ENCODE measurements at places on chromosomes 2 and 18. TPM values are rescaled to one million over a fixed set of nuclear protein-coding genes. Genes with fewer than 3 reads are reported as not detected.

DNA sequence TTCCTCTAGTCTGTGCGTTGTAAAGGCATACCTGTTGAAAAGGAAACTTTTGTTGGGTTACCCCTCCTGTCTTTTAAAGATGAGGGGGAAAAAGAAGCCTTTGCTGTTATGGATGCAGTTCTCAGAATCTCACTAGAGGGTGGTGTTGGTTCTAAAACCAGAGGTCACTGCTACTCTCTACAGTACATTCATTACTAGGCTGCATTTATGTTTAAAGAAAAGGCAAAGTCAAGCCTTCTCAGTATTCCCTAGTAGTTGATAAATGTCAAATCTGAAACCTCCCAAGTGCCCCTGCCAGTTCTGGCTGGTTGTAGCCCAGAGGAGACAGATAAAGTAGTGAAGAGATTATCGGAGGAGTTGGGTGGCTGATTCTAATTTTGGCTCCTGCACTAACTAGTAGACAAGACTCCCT, 1.4 kb upstream of the PLCL1 start:
- no peaks in the 10 kb centered on the region for H3K36me3 ChIP-seq
- H3K27me3 ChIP-seq, result peaks cover 6% of the 10 kb centered on the region
- H3K4me3 ChIP-seq, result no peak overlapping the region
- H3K27ac ChIP-seq, result no peak overlapping the region
- peak; percentile 51 for DNase-seq
- H3K4me1 ChIP-seq, result peaks cover 10% of the 10 kb centered on the region

The CYBRD1 gene
- total RNA-seq, result 0.34 TPM

The CRYGD gene
- total RNA-seq, result not detected

The MRO gene
- total RNA-seq, result not detected

DNA sequence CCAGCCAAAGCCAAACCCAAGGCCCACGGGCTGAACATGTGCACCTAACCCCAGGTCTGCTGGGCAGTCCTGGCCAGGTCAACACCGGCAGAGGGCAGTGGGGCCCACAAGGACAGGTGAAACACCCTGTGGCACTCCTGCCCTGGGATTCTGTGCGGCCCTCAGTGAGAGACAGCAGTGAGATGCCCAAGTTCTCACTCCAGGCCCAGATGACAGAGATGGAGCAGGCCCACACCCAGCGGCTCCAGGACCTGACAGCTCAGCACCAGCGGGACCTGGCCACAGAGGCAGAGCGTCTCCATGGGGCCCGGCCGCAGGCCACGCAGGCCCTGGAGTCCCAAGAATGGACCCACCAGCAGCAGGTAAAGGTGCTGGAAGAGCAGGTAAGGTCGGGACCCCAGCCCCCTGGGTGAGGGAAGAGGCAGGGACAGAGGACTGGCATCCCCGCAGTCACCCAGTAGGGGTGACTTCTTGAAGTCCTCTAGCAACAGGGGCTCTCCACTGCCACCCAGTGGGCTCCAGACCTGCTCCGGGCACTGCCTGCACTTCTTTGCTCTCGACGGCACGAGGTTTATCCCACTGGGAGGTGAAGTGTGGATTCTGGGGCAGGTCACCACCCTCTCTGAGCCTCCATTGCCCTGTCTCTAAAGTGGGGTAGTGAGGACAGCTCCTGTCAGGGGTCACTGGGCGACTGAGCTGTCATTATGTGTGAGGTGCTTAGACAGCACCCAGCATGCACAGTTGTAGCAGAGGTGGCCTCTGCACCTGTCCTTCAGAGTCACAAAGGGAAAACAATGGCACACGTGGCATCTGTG, 8.8 kb upstream of the SNED1 start:
- H3K4me1 ChIP-seq, result peaks cover 51% of the 10 kb centered on the region
- H3K27ac ChIP-seq, result no peak overlapping the region
- peaks cover 85% of the 10 kb centered on the region for H3K27me3 ChIP-seq
- no peaks in the 10 kb centered on the region for H3K36me3 ChIP-seq
- no peak overlapping the region for H3K4me3 ChIP-seq

DNA sequence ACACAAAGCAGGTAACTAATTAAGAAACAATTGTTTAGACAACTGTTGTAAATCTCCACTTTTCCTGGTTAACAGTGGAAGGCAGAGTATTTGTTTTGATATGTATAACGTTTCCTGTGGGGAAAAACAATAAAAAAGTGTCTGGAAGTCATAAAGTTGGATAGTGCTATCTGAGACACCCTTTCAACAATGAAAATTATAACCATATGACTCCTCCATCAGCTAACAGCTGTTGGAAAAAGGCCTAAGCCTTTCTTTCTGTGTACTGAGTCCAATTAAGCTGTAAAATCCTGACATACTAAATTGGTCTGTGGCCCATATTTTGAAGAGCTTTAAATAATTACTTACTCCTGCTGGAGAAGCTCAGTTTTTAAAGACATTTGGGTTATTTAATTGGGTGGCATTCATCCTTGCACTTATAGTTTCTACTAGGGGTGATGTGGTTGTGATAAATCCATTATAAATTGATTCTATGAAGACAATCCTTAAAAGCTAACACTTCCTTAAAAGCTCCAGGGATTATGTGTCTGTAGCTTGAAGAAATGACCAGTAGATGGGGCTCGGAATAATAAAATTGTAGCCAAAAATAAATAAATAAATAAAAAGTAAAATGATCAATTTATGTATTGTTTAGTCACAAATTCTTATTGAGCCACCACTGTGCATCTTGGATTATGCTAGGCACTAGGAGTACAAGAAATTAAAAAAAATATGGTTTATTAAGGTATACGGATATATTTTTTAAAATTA, 698.1 kb upstream of the NXPH2 start:
- DNase-seq, result no peak
- no peaks in the 10 kb centered on the region for H3K36me3 ChIP-seq
- no peaks in the 10 kb centered on the region for H3K4me1 ChIP-seq
- H3K27me3 ChIP-seq, result no peaks in the 10 kb centered on the region

DNA sequence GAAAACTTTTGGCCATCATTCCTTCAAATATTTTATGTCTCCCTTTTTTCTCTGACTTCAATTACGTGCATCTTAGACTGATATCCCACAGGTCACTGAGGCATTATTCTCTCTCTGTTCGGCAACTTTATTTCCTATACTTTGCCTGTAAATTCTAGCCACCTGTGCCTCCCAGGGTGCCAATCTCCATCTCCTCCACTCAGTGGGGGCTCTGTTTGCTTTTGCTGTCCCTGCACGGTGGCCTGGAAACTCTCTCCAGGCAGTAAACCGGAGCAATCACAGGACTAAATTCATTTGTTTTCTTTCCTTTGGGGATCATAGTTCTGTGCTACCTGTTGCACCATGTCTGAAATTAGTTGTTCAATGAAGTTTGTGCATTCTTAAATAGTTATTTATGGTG, 9.6 kb upstream of the MTLN start:
- no peaks in the 10 kb centered on the region for H3K36me3 ChIP-seq
- H3K4me1 ChIP-seq, result no peaks in the 10 kb centered on the region
- no peaks in the 10 kb centered on the region for H3K27me3 ChIP-seq
- no peak overlapping the region for H3K4me3 ChIP-seq
- no peak for DNase-seq

GRCh38 chr2:230268606-230269243, 43.2 kb downstream of the SP140 start:
- H3K4me3 ChIP-seq, result no peak overlapping the region
- no peak overlapping the region for H3K27ac ChIP-seq
- 0 out of 2 replicates have a peak, but pooled peaks cover 8% of the 10 kb centered on the region for H3K4me1 ChIP-seq
- peaks cover 24% of the 10 kb centered on the region for H3K27me3 ChIP-seq
- no peak for DNase-seq
- H3K36me3 ChIP-seq, result no peaks in the 10 kb centered on the region

The NPAS2 gene
- total RNA-seq, result 14.8 TPM

DNA sequence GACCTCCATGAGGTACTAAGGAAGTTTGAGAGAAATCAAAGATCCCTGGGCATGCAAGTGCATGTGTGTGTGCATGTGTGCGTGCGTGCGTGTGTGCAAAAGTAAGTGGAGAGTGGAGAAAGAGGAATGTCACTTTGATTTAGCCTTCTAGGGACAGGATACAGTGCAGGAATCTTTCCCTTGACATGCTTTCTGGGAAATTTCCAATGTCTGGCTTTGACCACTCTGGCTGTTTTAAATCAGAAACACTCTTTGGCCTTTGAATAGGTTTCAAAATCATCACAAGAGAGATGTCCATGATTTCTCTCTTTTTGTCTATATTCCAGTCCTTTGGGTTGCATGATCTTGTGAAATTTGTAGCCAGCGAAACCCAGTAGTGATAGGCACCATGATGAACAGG, 162.0 kb downstream of the ALK start:
- no peak for DNase-seq
- no peaks in the 10 kb centered on the region for H3K4me1 ChIP-seq
- H3K27ac ChIP-seq, result no peak overlapping the region
- no peaks in the 10 kb centered on the region for H3K36me3 ChIP-seq

DNA sequence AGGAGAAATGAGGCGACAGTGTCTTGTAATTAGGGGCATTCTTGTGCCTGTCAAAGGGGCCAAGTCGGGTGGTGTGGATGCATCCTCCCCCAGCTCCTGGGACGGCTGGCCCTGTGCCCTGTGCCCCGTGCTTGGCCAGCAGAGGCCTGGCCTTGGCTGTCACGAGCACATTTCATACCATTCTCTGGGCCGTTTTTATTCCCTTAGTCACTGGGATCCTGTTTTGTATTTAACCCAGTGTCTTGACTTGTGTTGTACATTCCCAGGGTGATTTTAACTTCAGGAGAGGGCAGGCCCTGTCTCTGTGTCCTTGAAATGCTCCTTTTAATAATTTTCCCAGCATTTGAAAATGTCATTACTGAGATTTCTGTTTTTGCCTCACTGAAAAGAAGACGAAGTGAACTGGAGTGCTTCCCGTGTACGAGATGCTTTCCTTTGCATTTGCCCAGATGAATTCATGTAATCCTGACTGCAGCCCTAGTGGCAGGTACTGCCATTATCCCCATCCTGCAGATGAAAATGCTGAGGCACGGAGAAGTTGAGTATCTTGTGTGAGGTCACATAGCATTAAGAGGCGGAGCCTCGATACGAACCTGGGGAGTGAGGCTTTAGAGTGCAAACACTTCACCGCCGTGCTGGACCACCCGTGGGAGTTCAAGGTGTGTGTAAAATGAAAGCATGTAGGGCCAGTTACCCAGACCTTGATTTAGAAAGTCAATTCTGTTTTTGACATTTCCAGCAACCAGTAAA, 57.0 kb downstream of the SH3RF3 start:
- H3K36me3 ChIP-seq, result no peaks in the 10 kb centered on the region
- no peak overlapping the region for H3K27ac ChIP-seq
- DNase-seq, result no peak
- H3K4me3 ChIP-seq, result no peak overlapping the region
- peaks cover 3% of the 10 kb centered on the region for H3K27me3 ChIP-seq

DNA sequence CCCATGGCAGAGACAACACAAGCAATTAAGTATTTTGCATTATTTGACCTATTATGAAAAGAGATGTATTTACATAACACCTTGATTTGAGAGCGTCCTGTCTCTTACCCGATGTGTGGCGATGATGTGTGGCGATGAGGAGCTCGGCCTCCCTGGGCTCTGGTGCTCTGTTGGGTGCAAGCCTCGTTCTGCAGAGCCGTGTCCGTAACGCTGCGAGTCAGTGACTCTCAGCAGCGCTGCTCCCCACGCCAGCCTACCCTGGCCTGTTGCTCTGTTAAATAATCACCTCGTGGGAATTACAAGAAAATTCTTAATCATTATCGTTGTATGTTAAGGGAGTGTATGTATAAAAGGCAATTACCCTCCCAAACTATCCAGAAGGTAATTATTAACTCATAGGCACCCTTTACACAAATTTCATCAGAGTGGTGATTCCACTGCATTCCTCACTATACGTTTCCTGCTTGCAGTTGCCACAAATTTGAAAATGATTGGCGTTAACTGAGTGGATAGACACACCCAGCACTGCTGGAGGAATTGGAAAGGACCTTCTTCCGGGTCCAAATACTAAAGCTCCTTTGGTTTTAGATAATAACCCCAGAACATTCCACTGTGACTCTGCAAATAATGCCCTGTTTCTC, 52.0 kb upstream of the NFATC1 start:
- no peaks in the 10 kb centered on the region for H3K27me3 ChIP-seq
- no peak overlapping the region for H3K27ac ChIP-seq
- peaks cover 12% of the 10 kb centered on the region for H3K4me1 ChIP-seq
- H3K4me3 ChIP-seq, result no peak overlapping the region
- H3K36me3 ChIP-seq, result peaks cover 31% of the 10 kb centered on the region
- peak; percentile 38 for DNase-seq

DNA sequence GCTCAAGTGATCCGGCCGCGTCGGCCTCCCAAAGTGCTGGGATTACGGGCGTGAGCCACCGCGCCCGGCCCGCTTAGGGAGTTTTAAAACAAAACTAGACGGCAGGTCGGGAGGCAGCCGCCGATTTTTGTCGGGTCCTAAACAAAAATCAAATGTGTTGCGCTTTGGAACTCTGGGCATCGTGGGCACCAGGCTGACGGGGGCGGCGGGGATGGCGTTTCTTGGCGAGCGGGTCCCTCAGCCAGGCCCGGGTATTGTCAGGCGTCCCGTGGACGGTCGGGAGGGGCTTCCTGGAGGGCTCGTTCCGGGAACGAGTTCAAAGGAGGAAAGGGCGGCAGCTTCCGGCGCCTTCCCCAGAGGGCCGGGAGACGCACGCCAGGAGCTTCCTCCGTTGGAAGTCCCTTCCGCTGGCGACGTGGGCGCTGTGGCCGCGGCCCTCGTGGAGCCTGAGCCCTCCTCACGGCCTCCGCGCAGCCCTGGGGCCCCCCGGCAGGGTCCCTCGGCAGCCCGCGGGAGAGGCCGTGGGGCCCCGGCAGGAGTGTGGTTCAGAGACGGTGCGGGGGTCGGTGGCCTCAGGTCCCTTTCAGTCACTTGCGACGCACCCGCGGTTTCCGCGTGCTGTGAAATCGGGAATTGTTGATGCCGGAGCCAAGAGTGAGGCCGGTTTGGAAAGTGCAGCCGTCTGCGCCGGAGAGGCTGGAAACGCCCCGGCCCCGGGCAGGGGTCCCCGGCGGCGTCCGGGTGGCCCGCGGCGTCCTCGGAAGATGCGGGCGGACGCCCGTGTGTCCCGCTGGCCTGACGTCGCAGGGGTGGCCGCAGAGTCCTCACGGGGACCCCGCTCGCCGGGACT, 59.3 kb downstream of the EMILIN2 start:
- peaks cover 26% of the 10 kb centered on the region for H3K4me1 ChIP-seq
- DNase-seq, result peak; percentile 44
- H3K27ac ChIP-seq, result peak overlapping the region; percentile 80
- no peaks in the 10 kb centered on the region for H3K27me3 ChIP-seq

DNA sequence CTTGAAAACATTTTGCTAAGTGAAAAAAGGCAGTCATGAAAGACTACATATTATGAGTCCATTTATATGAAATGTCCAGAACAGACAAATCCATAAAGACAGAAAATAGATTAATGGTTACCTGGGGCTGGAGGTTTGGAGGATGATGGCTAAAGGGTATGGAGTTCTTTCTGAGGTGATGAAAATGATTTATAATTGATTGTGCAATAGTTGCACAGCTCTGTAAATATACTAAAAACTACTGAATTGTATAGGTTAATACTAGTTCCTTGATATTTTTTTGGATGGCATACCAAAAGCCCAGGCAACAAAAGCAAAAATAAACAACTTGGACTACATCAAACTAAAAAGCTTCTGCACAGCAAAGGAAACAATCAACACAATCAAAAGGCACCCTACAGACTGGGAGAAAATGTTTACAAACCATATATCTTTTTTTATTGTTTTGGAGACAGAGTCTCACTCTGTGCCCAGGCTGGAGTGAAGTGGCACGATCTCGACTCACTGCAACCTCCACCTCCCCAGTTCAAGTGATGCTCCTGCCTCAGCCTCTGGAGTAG, 21.5 kb downstream of the SOS1 start:
- H3K27me3 ChIP-seq, result no peaks in the 10 kb centered on the region
- peaks cover 2% of the 10 kb centered on the region for H3K36me3 ChIP-seq
- no peak for DNase-seq
- no peak overlapping the region for H3K4me3 ChIP-seq
- H3K4me1 ChIP-seq, result peaks cover 14% of the 10 kb centered on the region
